ENCODE measurements at places on chromosomes 5 and 9.

DNA sequence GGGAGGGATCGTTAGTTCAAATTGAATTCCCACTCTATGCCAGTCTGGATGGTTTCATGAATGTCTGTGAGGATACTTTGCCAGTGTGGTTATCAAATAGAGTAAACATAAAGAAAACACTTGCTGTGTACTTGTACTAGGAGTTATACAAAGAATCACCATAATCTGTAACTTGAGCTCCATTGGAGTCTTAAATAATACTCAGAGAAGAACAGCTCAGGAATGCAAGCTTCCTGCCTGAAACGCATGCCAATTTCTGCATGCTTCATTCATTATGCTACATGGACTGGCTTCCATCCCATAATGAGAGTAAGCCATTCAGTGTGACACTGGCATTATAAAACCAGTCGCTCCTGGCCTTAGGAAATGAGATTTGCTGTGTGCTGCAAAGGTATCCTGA, 351.4 kb downstream of the SEMA5A start:
- no peak for DNase-seq

GRCh38 chr9:110444911-110445310, 107.2 kb upstream of the TXNDC8 start:
- no peak for DNase-seq

- DNase-seq = no peak
Measured at GRCh38 chr5:156450778-156451177, 123.8 kb downstream of the SGCD start.

- no peak for DNase-seq
Measured at GRCh38 chr5:64775291-64775690, 6.6 kb downstream of the CWC27 start.

DNA sequence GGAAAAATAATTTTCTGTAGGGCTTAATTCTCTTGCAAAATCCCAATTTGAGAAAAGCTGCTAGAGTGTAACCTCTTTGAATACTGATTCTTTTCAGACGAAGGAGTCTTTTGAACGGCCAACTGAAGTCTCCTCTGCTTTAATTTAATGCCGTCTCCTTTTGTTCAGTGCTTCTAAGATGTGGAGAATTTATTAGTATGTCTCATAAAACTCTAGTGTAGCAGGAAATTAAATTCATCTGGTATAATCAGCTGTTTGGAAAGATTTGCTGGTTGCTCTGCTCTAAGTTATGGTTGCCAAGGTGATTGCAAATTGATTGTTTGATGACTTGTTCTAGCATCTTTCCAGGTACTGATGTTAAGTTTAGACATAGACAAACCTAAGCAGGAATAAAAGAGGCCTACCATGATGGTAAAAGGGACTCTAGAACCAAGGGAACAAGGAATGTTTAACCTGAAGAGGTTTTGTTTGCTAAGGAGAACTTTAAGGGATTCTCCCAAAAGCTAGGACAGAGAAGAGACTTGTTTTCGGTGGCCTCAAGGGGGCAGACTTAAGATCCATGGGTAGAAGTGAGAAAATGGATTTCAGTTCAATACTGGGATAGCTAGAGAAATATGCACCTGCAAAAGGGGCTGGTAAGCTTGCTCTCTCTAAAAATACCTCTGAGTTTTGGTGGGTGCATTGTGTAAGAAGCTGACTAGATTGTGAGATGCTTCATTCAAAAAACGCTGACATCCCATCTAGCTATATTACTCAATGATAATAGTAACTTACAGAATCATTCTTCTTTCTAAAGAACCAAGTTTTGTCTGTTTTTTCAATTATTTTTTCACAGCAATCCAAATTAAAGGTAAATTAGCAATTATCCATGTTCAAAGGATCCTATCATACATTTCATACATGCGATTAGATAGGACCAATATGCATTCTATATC, 5.7 kb upstream of the ADRB2 start:
- DNase-seq = no peak

- DNase-seq = no peak
Measured at GRCh38 chr5:119054101-119054500, 16.8 kb upstream of the DMXL1 start.

- no peak for DNase-seq
Measured at GRCh38 chr5:152309926-152310450, 95.1 kb downstream of the NMUR2 start.

DNA sequence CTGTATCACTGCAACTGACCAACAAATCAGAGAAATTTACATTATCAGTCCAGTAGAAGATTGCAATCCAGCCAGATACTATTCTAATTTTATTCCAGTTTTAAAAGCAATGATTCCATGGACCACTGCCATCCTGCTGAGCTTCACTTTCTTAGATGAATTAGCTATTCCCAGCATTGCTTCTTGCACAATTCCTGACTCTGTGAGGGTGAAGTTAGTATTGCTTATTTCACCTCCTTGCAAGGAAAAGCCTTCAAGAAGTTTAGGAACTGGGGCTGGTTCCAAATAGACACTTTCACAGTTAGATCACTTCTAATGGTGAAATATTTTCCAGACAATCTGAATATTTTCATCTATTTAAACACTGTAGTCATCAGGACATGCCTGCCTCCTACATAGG, 338.6 kb upstream of the TNC start:
- no peak for DNase-seq

GRCh38 chr9:87562530-87563170, 65.0 kb downstream of the DAPK1 start:
- DNase-seq = no peak

- no peak for DNase-seq
Measured at GRCh38 chr5:59361454-59361853, 532.1 kb downstream of the PDE4D start.

DNA sequence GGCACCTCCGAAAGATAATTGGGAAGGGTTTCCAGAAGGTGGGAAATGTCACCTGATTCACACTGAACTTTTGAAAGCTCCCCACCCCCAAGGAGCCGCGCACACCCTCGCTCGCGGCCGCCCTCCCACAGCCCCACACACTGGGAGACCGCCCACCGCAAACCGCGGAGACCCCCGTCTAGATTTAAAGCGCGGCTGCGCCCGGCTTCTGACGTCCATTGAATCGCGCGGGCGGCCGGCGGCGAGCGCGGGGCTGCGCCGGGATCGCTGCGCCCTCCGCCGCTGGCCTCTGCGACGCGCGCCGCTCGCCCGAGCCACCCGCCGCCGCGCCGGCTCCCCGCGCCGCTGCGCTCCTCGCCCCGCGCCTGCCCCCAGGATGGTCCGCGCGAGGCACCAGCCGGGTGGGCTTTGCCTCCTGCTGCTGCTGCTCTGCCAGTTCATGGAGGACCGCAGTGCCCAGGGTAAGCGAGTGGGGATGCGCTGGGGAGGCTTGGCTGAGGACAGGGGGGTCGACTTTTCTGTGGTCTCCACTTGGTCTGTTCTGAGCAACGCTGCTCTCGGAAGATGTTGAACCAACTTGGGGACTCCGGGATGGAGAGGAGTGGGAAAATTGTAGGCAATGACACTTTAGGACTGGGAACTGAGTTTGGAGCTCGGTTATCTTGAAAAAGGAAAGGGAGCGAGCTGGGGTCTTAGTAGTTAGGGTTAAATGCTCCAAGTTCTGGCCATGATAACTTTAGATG, at the start of gene FST:
FST (plus strand) TSS at position 214 of the 743 bp plus-strand sequence; CDS start at position 377, 163 bp downstream.
- no peak for DNase-seq

- DNase-seq = no peak
Measured at GRCh38 chr9:104810421-104811339, 46.8 kb downstream of the NIPSNAP3B start.

- DNase-seq = no peak
Measured at GRCh38 chr9:121955649-121956048, 137.5 kb downstream of the TTLL11 start.

- no peak for DNase-seq
Measured at GRCh38 chr5:109387408-109387974, 22.3 kb downstream of the PJA2 start.

GRCh38 chr5:151083081-151083676, 2.3 kb upstream of the TNIP1 start:
- peak; percentile 91 for DNase-seq

- no peak for DNase-seq
Measured at GRCh38 chr9:16884952-16885513, 14.6 kb upstream of the BNC2 start.

GRCh38 chr9:37105234-37105633, 15.1 kb upstream of the ZCCHC7 start:
- no peak for DNase-seq

GRCh38 chr5:54553659-54554207, 36.2 kb downstream of the SNX18 start:
- DNase-seq = no peak

DNA sequence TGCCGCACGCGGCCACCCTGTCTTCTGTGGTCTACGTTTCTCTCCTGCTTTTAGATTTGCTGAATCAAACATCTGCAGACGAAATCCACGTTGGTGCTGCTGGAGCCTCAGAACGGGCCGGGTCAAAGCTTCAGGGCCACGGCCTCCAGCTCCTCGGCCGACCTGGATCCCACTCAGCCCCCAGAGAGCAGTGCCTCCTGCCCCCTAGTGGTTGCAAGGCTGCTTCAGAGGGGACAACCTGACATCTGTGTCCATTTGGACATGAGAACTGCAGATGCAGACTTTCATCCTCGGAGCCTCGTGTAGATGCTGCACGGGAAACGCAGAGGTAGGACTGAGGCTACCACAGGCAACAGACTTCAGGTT, 23.0 kb upstream of the SLC6A3 start:
- DNase-seq = peak; percentile 66

DNA sequence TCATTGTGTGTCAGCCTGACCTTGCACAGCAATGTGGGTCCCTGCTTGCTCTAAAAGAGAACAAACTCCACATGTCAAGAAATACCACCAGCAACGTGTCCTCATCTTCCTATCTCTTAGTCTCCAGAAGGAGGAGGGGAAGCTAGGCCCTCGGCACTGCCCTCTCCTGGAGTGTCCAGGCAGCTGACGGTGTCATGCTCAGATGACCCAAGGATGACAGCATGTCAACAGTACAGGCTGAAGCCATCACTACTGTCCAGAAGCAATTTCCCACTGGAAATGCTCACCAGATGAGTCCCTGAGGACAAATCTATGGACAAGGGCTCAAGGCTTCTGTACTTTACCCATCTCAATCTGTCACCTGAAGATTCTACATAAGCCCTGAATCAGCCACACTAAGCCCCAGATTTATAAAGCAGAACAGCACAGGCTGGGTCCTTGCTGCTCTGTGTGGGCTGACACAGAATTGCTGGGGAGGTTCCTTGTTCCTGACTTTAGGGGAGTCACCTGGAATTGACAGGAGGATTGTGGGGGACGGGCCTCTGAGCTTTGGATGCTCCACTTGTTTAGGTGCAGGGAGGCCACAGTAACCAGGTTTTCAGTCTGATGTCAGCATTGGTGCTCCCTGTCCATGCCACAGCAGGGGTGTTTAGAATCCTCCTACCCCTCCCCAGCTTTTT, 210.2 kb downstream of the DAB2IP start:
- no peak for DNase-seq

- no peak for DNase-seq
Measured at GRCh38 chr5:79893485-79893884, 97.6 kb downstream of the MTX3 start.

- no peak for DNase-seq
Measured at GRCh38 chr5:34452170-34452828, 203.8 kb upstream of the RAI14 start.

GRCh38 chr9:96877269-96877668, 23.0 kb upstream of the ZNF782 start:
- DNase-seq = no peak

DNA sequence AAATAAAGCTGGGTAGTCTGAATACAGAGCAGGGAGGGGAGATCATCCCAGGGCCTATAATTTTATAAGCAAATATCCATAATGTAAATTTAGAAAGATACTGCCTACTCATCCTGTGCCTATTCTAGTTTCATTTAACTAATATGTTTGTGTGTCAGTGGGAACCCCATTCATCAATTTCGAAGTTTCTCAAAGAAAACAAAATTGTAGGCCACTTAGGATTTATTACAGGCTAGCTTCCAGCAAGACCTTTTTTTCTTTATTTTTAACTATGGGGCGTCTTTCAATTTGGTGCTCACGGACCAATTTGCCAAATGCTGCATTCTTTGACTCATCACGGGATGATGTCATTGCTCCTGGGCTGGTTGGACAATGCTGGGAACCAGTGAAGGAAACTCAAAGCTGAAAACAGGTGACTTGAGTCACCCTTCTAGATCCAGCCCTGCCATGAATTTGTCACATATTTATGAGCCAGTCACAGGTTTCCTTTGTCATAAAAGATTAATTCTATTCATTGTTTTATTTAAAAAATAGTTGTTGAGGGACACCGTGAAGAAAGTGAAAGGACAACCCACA, 13.4 kb downstream of the PCSK5 start:
- no peak for DNase-seq

- no peak for DNase-seq
Measured at GRCh38 chr5:99879791-99880511, 655.2 kb upstream of the FAM174A start.

DNA sequence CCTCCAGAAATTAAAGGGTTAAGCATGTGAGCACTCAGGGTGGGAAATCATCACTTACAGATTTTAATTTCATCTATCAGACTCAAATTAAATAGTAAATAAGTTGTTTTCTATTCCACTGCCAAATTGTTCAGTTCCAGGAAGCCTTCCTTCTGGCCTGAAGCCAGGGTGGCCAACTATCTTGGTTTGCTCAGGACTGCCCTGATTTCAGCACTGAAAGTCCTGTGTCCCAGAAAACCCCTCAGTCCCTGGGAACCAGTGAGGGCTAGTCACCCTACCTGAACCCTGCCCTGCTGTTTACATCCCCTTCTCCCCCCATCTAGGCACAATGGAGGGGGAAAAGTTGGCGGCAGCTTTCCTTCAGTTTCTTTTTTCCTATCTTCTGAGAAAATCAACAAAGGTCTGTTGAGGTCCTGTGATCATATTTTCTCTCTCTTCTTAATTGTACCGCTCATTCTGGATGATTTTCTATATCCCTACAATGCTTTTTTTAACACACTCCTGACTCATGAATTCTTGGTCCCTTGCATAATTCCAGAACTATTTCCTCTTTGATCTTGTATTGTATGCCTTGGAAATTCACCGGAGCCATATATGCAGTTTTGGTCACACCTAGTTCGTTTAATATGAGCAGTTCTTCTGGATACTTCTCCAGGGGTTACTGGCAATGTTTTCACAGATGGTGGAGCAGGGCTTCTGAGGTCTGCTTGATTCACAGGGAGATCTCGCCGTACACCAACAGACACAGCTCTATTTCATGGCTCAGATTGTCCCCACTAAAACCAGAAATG, 103.8 kb downstream of the MAP1B start:
- DNase-seq = no peak

DNA sequence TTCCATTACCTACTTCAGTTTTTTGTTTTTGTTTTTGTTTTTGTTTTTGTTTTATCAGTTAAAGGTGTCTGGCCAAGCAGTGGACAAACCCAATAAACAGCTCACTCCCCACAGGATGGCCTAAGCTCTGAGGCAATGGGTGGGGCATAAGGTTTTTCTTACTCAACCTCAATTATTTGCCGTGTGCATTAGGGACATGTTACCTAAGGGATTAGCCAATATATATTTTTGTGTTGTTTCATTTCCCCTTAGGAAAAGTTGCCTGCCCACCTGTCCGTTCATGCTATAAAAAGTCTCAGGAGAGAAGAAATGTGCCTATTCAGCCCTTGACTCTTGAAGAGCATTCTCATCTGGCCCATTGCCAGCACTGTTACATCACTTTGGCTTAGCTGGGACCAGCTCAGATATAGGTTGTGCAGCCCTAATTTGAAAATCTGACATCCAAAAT, 7.3 kb downstream of the SH3RF2 start:
- DNase-seq = no peak

- DNase-seq = no peak
Measured at GRCh38 chr5:129541648-129542251, 81.7 kb downstream of the ADAMTS19 start.

GRCh38 chr5:14937254-14937653, 65.7 kb upstream of the ANKH start:
- DNase-seq = no peak

GRCh38 chr5:55333811-55334210, 26.0 kb downstream of the MTREX start:
- DNase-seq = no peak

GRCh38 chr9:81741103-81741502, 51.8 kb upstream of the TLE1 start:
- DNase-seq = no peak

All from activated effector memory CD4-positive, alpha-beta T cell treated with anti-CD3 and anti-CD28 coated beads, Interleukin-2, amount 50 U/mL, for 16 hours (primary cell).